ENCODE measurements at places on chromosomes 7 and 10. TPM values are rescaled to one million over a fixed set of nuclear protein-coding genes. Genes with fewer than 3 reads are reported as not detected.

Gene ENKUR
- total RNA-seq: 0.33 TPM

- H3K4me3 ChIP-seq: peak overlapping the region; percentile 74
- no peak for DNase-seq
- peaks cover 64% of the 10 kb centered on the region for H3K27me3 ChIP-seq
- no peak overlapping the region for H3K27ac ChIP-seq
Observed at GRCh38 chr7:134126596-134126965, 559 bp upstream of the LRGUK start.

Gene STEAP1
- 3.1 TPM for total RNA-seq

DNA sequence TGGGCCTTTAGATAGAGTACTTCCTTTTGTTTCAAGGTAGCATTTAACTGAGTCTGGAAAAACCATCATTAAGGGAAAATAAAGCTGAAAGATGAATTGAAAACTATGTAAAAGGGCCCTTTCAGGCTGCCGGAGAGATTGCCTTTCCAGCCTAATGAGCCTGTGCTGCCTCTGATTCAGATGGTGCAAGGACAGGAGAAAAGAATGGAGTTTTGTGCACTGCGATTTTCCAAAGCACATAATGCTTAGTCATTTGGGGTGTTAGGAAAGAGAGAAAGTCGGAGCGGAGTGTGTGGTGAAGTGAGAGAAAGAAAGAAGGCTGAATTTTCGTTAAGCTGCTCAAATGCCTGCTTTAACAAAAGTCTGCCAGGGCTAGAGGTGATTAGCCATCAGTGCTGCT is 259.7 kb downstream of the PAXIP1 start:
- no peaks in the 10 kb centered on the region for H3K27me3 ChIP-seq
- H3K36me3 ChIP-seq: no peaks in the 10 kb centered on the region
- no peaks in the 10 kb centered on the region for H3K4me1 ChIP-seq
- DNase-seq: no peak

DNA sequence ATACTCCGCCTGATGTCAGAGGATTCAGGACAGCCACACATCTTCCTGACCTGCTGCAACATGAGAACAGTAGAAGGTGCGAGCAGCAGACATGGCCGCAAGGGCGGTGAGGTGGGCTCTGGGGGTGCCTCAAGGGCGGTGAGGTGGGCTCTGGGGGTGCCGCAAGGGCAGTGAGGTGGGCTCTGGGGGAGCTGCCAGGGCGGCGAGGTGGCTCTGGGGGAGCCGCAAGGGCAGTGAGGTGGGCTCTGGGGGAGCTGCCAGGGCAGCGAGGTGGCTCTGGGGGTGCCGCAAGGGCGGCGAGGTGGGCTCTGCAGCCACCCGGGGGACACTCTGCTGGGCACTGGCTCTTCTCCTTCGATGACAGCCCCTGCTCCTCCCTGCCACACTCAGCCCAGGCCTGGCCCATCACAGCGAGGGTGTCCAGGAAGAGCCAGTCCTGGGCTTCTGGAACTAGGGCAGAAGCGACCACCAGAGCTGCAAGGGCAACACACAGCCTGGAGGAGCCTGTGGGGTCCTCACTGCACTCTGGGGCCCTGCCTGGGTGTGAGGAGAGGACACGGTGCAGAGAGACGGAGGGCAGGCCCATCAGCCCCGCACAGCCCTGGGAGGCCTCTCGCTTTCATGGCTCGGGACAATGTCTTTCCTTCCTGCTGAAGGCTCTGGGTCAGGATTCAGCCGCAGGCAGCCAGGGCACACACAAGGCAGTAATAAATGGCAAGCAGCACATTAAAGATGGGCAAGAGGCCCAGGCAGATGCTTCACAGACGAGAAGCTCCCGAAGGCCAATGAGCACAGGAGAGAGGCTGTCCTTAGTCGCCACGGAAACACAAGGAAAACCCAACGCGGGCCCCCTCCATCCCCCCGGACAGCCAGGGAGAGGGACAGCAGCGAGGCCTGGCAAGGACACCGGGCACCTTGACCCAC is 42.5 kb downstream of the STK32C start:
- H3K27ac ChIP-seq: no peak overlapping the region
- no peak overlapping the region for H3K4me3 ChIP-seq
- H3K36me3 ChIP-seq: no peaks in the 10 kb centered on the region
